ENCODE measurements at places on chromosomes 7 and 10.

DNA sequence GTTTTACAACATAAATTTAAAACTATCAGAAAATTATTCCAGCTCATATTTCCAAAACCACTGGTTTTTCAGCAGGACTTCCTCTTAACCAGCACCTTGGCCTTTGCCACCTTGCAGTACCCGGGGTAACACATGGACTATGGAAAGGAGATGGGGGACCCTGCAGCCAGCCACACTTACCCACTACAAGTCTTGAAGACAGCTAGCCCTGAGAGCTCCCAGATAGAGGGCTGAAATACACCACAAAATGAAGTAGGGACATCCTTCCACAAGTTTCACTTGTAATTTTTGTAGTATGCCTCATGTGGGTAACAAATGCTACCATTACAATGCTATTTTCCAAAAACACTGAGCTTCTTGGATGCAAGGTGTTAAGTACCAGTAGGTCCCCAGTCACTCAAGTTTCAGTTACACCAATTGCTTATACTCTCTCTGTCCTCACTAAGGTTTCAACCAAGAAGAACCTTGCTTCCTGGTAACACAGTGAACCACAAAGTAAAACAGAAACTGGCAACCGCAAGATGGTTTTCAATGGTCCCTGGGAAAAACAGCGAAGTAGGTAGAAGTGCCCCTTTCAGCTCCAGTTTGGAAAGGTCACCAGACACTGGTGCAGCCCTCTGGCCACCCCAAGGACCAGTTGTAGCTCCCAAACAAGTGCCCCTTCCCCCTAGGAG is 110.9 kb downstream of the SGMS1 start:
- DNase-seq = no peak

GRCh38 chr7:128247640-128248194 is 6.6 kb downstream of the LEP start:
- DNase-seq = no peak

GRCh38 chr10:133163889-133164815 is 4.1 kb downstream of the KNDC1 start:
- peak; percentile 3 for DNase-seq

DNA sequence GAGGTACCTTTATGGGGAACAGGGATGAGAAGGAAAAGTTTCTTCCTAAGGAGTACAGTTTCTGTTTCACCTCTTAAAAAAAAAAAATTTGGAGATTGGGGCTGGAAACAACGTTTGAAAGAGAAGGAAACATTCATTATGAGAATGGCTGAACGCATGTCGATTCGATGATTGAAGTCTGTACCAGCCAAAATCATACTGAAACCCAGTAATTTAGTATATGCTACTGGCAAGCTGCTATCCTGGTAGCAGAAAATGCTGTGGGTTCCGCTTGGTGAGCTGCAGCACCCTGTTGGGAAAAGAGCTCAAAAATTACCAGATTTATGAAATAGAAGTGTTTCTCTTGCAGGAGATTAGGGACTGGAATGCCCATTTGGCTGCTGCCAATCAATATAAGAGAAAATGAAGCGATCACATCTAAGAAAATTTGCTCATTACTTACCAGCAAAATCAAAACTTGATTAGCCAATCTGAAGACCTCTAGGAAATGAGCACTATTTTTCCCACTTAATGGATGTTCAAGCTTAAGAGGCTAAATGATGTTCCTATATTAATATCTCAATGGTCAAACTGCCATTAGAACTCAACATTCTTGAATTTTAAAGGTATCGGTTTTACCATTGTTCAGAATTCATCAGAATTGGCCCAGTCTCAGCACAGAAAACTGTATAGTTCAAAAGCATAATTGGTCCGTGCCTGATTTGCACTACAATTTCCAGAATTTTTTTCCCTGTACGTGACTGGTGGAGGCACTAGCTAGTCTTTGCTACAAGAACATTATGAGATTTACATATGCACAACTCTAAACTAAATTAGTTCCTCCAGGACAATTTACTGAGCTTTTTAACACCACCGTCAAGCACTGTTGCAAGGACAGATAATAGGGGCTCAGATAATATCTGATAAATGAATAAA is 1.2 kb upstream of the ITGB1 start:
- no peak for DNase-seq

DNA sequence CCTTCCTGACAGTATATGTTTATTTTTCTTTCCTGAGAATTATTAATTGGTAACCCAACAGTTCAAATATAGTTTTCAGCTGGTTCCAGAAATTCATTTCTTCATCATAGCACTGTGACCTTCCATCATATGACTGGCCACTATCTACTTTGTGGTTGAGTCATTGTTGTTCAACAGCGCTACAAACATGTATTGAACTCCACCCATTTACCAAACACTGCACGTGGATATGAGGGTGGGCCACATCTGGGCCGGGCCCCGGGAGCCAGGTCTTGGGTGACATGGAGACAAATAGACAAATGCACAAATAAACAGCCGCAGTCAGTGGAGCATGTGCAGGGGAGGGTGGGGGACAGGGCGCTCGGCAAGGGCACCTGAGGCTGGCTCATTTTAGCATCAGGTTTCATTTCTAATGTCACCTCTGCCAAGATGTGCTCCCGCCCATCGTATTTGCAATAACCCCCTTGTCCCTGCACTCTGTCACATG is 24.0 kb upstream of the EEPD1 start:
- DNase-seq = no peak

- peak; percentile 85 for DNase-seq
These were observed 26.4 kb downstream of the HIF1AN start for GRCh38 chr10:100562008-100562672.

- no peak for DNase-seq
These were observed 99.4 kb downstream of the BTRC start for GRCh38 chr10:101453318-101453717.

DNA sequence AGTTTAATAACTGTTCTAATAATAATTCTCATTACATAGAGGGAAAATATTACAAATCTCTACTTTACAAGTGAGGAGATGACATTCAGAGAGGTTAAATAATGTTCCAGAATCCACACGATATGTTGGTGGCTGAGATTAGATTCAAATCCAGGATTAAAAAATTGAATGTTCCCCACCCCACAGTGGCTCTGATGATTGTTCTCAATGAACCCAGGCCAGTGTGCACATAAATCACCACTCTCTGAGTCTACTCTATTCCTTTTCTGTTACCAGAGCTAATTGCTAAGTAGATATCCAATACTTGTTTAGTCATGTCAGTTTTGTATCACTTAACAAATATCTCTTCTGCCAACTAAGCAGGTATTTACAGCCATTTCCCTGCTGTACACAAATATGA is 281.0 kb downstream of the ABCA13 start:
- DNase-seq = no peak

- DNase-seq = no peak
These were observed 91.5 kb downstream of the NEURL1 start for GRCh38 chr10:103585011-103585405.

DNA sequence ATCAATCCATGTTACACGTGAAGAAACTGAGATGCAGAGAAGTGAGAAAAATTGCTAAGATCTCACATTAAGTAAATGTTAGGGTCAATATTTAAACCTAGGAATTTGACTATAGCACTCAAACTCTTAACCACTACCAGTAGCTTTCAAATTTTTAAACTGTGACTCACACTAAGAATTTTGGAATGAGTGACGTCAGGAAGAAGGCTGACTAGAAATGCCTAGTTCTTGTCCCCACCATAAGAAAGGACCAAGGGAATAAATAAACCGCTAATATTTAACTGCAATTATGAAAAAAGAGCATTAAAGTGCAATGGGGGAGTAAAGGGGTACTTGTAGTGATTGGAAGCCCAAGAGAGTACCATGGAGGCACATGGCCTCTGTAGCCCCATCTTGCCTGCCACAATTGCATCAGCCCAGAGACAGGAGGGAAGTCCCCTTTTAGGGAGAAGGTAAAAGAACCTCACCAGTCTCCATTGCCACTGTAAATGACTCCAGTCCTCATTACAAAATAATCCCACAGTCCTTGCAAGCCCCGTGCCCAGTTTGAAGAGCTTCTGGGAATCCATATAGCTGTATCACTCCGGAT is 3.5 kb upstream of the AKR1B1 start:
- no peak for DNase-seq

- no peak for DNase-seq
These were observed 641 bp upstream of the ASB13 start for GRCh38 chr10:5666841-5667630.

DNA sequence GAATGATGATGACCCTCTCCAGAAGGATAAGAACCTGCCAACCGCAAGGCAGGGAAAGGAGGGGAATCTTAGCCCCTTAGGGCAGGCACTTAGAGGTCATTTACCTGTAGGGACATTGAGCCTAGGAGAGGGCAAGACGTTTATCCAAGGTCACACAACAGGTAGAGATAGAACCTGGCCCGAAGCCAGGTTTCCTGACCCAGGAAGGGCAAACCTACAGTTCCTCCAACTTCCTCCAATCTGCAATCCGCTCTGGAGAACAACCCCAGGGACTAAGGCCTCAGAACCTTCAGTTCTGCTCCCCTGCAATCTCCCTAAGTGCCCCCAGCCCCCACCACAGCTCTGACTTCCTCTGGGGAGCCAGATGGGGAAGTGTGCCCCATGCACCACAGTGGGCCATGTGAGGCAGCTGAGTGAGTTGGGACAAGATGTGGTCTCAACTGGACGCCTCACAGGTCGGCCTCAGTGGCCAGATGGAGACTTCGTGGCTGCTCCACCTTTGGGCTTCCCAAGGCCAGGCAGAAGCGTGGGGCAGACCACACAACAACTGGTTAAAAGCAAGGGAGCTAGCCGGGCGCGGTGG is 1.4 kb upstream of the PSAP start:
- DNase-seq = no peak

GRCh38 chr10:3774814-3775695 is 10.0 kb downstream of the KLF6 start:
- peak; percentile 29 for DNase-seq

GRCh38 chr10:86100581-86101061 is 266.0 kb downstream of the GRID1 start:
- peak; percentile 32 for DNase-seq

GRCh38 chr7:121337398-121337797 is 8.6 kb downstream of the WNT16 start:
- DNase-seq = peak; percentile 18

GRCh38 chr7:151937286-151937685 is 19.0 kb upstream of the GALNTL5 start:
- no peak for DNase-seq

GRCh38 chr7:37450035-37450434 is 1.4 kb upstream of the ELMO1 start:
- DNase-seq = no peak

DNA sequence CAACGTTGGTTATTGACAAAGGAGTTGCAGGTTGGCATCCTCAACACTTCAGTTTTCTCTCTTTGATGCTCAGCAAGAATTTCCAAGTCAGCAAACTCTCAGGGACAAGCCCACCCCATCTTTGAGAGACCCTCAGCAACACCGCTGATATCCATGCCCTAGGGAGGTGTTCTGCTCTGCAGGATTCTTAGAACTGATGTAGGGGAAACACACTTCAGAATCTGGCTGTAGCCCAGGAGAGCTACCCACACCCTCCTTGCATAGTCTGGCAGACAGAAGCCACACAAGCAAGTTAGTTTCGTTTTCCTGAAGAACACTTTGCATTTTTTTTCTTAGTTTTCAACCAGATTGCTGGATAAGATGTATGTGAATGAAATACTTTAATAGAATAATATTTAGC is 822 bp downstream of the SAMD9L start:
- DNase-seq = no peak

DNA sequence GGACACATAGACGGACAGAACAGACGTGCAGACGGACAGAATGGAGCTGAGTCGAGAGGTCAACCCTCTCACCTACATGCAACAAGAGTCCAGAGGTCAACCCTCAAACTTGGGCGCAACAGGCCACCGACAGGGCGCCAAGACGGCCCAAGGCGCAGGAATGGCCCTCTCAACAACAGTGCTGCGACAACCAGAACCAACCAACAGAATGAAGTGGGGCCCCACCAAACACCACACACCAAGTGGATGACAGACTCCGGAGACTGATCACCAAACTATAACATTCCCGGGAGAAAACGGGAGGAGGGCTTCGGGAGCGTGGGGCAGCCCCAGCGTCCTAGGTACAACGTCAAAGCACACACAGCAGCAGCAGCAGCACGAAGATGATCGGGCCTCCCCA is 13.4 kb downstream of the INTS1 start:
- DNase-seq = no peak

- no peak for DNase-seq
These were observed 235.1 kb downstream of the FOXP2 start for GRCh38 chr7:114649689-114650088.

- DNase-seq = peak; percentile 77
These were observed 73.0 kb downstream of the UBE3C start for GRCh38 chr7:157211690-157212089.

GRCh38 chr10:32210306-32211045 is 136.5 kb downstream of the EPC1 start:
- no peak for DNase-seq

- peak; percentile 20 for DNase-seq
These were observed 1.3 kb downstream of the PDZD8 start for GRCh38 chr10:117373823-117374505.

DNA sequence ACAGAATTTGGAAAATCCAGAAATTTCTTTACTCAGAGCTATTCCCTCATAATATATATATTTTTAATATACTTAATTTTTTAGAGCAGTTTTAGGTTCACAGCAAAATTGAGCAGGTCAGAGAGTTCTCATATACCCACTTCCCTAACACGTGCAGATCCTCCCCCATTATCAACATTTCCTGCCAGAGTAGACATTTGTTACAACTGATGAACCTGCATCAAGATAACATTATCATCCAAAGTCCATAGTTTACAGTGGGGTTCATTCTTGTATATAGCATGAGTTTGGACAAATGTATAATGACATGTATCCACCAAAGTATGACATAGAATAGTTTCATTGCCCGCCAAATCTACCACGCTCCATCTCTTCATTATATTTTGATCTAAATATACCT is 170.0 kb downstream of the PTEN start:
- no peak for DNase-seq
